ENCODE measurements at places on chromosomes 16 and 17.

- DNase-seq, result no peak
Observed at GRCh38 chr17:5422505-5422904, 2.5 kb downstream of the RPAIN start.

DNA sequence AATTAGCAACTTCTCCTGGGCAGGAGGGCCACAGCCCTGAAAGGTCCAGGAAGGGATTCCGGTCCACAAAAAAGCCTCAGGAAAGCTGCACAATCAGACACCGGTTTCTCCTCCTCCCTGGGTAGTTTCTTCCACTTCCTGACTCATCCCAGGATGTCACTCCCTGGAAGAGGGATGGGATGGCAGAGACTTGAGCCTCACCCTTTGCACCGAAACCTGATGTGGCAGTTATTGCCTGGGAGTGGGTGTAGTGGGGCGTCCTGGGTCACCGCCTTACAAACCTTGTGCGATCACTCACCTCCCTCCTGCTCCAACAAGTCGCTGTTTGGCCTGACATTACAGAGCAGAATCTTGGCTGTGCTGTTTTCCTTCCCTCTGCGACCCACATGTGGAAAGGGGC, 70.8 kb downstream of the LYRM1 start:
- DNase-seq, result no peak

DNA sequence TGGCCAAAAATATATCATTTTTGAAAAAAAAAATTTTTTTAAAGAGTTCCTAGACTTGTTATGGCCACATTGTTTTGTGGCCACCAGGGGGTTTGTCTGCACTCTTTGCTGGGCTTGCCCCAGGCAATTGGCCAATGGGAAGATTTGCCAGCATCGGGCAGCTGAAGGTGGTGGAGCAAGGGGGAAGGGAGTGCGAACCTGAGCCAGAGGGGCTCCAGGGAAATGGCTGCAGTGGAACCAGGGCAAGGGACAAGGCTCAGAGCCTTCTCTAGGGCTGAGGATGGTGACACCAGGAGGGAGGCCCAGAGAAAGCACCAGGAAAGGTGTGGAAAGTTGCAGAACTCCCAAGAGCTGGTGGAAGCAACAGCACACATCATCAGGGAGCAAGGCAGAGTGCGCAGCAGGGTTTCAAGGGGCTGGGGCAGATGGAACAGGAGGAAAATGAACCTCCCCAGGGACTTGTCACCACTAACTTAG, 15.5 kb upstream of the CMIP start:
- no peak for DNase-seq

DNA sequence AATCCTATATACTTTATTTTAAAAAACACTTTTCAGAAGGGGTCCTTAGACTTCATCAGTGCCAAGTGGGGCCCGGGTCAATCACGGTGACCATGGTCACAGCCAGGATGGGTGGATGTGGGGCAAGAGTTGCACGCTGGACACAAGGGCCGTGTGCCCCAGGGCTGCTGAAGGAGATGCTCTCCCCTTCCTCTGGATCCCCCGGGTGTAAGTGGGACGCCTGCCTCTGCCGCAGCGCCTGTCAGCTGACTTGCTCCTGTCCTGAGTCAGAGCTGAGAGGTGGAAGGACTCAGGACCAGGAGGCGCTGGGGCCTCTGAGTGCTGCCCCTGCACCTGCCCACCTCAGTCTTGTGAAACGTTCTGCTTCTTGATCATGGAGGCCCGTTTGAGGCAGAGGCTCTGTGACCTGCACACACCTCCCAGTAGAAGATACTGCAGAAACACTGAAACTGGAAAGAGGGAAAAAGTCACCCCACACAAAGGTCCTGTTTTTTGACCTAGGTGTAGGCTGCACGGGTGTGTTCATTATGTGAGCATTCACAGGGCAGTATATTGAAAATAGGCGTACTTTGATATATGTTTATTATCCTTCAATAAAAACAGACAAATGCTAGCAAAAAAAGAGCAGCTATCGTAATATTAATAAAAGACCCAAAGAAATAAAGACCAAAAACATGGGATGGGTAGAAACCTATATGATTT, 40.9 kb upstream of the BAHCC1 start:
- no peak for DNase-seq

DNA sequence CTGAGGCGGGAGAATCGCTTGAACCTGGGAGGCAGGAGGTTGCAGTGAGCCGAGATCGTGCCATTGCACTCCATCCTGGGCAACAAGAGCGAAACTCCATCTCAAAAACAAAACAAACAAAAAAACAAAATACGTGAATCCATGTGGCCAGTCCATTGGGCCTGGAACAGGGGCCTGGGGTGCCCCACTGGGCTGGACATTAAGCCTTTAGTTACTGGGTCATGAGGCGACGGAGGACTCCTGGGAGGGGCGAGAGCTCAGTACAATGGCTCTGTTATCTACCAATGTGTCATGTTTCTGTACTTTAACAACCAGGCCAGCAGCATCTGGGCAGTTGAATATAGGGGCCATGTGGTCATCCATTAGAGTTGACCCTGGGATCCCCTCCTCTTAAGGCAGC, 18.9 kb upstream of the CLEC18A start:
- no peak for DNase-seq

- DNase-seq, result no peak
Observed at GRCh38 chr17:78343543-78344201, 16.2 kb downstream of the SOCS3 start.

- DNase-seq, result no peak
Observed at GRCh38 chr17:49224198-49224996, 6.2 kb downstream of the PHOSPHO1 start.

- DNase-seq, result no peak
Observed at GRCh38 chr17:6591599-6592158, 35.3 kb upstream of the PITPNM3 start.

DNA sequence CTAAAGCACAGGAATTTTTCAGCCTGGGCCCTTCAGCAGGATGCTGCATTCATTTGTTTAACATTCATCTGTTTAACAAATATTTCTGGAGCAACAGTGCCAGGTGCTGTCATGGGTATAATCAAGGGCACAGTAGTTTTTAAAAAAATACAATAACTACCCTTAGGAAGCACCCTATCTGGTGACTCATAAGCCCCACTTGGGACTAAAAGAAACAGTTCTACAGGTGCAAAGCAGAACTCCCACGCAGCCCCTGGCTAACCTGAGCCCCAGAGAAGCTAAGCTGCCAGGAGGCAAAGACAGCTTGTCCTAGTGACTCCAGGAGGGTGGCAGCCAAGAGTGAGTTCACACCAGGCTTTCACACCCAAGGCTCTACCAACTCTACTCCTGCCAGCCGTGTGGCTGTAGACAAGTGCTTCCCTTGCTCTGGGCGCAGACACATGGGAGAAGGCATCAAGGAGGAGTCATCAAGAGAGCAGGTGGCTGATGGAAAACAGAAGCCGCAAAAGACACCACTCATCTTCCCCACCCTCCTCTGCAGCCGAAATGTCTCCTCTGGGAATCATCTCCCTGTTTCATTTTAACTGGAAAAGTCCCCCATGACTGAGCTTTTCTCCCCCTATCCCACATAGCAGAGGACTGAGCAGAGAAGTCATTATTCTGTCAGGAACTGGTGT, 14.4 kb downstream of the CUEDC1 start:
- no peak for DNase-seq

DNA sequence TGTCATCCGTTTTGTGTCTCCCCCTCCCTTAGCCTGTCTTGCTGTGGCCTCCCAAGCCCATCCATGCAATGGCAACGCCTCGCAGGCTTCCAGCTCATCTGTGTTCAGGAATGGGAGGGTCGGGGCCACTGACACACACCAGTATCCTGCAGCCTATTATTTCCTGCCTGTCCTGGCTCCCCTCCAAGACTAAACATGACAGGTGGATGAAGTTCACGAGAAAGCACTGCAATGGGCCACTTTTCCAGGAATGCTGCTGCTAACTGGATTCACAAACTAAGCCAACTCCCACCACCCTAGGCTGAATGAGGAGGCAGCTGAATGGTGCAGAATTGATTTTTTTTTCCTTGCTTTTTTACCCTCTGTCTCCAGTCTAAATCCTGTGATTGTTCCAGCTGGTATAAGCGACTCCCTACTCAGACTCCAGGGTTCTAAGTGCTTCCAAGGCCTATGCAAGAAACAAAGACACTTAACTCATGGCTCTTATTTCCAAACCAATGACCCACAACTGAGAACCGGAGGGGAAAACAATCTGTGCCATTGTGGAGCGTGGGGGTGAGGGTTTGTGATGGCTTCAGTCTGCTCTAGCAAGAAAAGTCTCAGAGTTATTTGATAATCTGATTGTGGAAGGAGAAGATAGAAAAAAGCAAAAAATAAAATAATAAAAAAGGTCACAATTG, 23.3 kb downstream of the TMEM100 start:
- DNase-seq, result no peak

DNA sequence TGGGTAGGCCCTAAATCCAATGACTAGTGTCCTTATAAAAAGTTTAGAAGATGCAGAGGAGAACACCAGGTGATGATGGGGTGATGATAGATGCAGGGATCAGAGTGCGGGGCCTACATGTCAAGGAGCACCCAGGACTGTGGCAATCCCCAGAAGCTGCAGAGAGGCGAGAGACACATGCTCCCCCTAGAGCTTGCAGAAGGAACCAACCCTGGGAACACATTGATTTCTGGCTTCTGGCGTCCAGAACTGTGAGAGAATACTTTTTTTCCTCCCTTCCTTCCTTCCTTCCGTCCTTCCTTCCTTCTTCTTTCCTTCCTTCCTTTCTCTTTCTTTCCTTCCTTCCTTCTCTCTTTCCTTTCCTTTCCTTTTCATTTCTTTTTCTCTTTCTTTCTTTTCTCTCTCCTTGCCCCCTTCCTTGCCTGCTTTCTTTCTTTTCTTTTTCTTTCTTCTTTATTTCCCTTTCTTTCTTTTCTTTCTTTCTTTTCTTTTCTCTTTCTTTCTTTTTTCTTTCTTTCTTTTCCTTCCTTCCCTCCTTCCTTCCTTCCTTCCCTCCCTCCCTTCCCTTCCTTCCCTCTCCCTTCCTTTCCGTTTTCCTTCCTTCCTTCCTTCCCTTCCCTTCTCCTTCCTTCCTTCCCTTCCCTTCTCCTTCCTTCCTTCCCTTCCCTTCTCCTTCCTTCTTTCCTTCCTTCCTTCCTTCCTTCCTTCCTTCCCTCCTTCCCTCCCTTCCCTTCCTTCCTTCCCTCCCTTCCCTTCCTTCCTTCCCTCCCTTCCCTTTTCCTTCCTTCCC, 134.3 kb downstream of the HAPSTR1 start:
- no peak for DNase-seq

DNA sequence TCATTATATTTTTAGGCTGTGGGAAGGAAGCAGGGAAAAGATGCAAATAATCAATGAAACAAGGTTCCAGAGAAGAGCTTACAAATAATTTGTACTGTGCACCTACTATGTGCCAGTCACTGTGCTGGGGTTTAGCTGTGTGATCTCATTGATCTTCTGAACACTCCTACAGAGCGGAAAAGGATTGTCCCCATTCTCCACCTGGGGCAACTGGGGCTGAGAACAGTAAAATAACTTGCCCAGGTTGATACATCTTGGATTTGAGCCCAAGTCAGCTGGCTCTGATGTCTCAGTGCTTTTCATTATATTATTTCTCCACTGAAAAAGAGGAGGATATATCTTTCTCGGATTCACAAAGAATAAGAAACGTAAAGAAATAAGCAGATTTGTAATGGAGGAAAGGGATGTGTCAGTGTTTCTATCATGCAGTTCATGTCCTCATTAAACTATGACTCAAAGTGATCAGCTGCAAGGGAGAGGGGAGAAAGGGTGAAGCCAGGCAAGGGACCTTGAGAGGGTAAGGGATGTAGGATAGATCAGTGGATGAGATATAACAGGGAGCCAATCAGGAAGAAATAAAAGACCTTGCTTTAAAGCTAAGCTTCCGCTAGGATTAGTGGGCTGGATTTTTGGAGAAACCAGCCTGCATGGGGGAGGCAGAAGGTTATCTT, 143.6 kb upstream of the NOL11 start:
- DNase-seq, result no peak

DNA sequence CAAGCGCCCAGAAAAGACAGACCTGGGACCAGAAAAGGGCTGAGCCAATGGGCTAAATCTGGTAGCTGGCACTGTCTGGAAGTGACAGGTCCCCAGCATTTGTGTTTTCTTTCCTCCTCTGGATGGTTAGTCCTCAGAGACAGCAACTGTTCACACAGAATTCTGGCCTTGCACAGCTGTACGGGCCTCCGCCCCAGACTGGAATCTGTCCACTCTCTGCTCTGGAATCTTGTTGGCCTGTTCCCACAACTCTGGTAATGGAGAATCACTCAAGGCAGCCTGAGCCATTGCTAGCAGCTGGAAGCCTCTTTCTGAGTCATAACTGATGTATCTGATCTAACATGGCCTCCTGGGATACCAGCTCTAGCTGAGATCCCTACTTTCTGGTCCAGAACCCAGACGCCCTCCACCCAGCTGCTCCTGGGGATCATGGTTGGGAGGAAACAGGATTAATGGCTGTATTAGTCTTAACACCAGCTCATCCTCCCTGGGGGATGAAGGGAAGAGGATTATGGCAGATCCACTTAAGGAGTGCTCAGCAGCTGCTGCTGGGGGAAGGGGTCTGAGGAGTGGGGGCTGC, 9.1 kb downstream of the ZNF668 start:
- DNase-seq, result no peak

DNA sequence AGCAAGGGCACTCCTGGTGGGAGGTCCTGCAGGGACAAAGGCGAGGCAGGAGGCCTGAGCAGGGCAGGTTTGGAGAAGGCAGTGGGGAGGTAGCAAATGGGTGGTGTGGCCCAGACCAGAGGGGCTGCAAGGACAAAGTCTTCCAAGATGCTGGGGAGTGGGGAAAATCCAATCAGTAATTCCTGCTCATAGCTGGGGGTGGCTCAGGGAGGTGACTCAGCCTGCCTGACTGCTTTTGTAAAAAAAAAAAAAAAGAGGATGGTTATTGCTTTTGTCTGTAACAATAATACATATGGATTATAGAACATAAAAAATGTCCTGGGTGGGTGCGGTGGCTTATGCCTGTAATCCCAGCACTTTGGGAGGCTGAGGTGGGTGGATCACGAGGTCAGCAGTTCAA, 5.2 kb downstream of the IL34 start:
- no peak for DNase-seq

GRCh38 chr16:50372611-50373344, 4.0 kb upstream of the BRD7 start:
- DNase-seq, result no peak

- DNase-seq, result no peak
Observed at GRCh38 chr17:50575581-50576210, 15.2 kb downstream of the CACNA1G start.

- no peak for DNase-seq
Observed at GRCh38 chr17:8125947-8126490, 2.1 kb upstream of the HES7 start.

DNA sequence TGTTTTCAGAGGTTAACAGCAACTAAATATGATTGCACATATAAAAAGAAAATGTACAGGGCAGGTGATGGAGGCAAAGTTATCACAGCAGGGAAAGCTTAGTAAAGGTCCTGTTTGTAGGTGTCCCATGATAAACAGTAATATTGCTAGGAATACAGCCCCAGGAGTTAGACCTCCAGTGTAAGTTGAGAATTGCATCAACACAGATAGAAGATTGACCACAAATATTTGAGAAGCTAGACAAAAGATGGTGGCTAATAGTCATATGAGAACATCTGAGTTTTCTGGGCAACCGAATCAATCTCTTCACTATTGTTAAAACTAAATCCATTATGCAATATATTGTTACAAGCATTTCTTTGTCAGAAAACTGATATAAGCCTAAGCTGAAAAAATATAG, 152.6 kb downstream of the CDH11 start:
- no peak for DNase-seq

- no peak for DNase-seq
Observed at GRCh38 chr16:69407702-69408323, 16.6 kb upstream of the CYB5B start.

- DNase-seq, result no peak
Observed at GRCh38 chr16:28845293-28845692, 855 bp downstream of the TUFM start.
